ENCODE measurements at places on chromosomes 1 and 21. TPM values are rescaled to one million over a fixed set of nuclear protein-coding genes. Genes with fewer than 3 reads are reported as not detected.

Gene S100A4
- polyA plus RNA-seq = 274 TPM

Gene PTCH2
- polyA plus RNA-seq = 0.19 TPM

GRCh38 chr21:42061195-42061985, 9.7 kb upstream of the UMODL1 start:
- no peak overlapping the region for H3K4me3 ChIP-seq
- H3K27me3 ChIP-seq = no peaks in the 10 kb centered on the region
- no peaks in the 10 kb centered on the region for H3K36me3 ChIP-seq

DNA sequence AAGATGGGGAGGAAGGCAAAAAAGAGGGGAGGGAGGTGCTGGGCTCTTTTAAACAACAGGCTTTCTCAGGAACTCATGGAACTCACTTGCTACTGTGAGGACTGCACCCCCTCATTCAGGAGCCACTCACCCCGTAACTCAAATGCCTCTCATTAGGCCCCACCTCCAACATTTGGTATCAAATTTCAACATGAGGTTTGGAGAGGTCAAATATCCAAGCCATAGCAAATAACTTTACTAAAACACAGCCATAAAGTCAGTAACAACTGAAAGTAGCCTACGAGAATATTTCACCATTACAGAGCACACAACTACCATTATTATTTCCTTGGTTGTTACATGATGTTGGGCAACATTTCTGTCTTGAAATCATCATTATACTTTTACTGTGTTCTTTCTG, 13.1 kb upstream of the DMRTB1 start:
- no peak overlapping the region for H3K27ac ChIP-seq
- no peaks in the 10 kb centered on the region for H3K4me1 ChIP-seq

Gene ACKR1
- 6.8 TPM for polyA plus RNA-seq

DNA sequence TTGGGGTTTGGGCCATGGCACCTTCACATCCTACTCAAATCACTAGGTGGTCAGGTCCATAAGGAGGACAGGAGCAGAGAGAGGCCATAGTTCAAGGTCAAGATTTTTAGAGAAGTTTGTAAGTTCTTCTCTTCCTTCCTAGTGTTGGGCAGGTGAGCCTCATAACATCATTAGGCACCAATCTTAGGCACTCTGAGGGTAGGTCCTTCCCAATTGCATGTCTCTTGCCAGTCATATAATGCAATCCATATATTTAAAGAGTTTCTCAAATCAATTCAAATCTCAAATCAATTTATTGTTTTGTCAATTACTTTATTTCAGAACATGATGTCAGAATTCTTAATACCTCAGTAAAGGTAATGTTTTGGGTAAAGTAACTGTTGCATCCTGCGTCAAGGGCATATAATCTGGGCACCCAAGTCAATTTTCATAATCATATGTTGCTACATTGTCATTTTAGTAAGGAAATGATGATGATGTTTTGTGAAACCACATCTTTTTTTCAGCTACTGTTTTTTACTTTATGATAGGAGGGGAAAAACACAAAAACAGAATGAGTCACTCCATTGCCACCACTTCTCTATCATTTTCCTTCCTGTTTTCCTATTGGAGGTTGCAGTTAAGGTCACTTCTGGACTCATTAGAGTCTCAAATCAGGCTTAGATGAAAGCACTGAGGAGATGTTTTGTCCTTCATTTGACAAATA, 122.7 kb downstream of the UCHL5 start:
- peak; percentile 13 for DNase-seq
- peaks cover 11% of the 10 kb centered on the region for H3K4me1 ChIP-seq
- H3K27ac ChIP-seq = peak overlapping the region; percentile 11
- H3K36me3 ChIP-seq = no peaks in the 10 kb centered on the region

GRCh38 chr1:159214149-159214760, 9.6 kb downstream of the ACKR1 start:
- H3K4me1 ChIP-seq = no peaks in the 10 kb centered on the region
- H3K4me3 ChIP-seq = no peak overlapping the region
- H3K36me3 ChIP-seq = no peaks in the 10 kb centered on the region
- H3K27me3 ChIP-seq = no peaks in the 10 kb centered on the region
- no peak overlapping the region for H3K27ac ChIP-seq

Gene FAM177B
- polyA plus RNA-seq = 53.9 TPM

DNA sequence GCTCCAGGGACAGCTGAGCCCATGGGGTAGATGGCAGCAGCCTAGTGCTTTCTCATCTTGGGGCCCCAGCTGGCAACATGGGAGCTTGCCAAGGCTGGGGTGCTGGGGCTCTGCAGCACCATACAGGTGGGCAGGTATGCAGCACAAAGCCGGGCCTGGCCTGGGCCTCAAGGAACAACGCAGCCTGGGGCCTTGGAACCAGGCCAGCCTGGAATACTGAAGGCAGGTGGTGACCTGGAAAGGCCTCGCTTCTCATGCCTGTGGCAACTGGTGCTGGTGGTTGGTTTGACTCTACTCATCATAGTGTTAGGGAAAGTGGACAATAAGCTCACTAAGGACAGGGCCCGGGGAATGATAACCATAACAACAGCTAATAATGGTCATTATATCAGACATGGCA, 27.0 kb upstream of the SDHB start:
- no peak for DNase-seq
- H3K4me1 ChIP-seq = no peaks in the 10 kb centered on the region
- H3K27ac ChIP-seq = no peak overlapping the region
- no peak overlapping the region for H3K4me3 ChIP-seq
- H3K36me3 ChIP-seq = no peaks in the 10 kb centered on the region

DNA sequence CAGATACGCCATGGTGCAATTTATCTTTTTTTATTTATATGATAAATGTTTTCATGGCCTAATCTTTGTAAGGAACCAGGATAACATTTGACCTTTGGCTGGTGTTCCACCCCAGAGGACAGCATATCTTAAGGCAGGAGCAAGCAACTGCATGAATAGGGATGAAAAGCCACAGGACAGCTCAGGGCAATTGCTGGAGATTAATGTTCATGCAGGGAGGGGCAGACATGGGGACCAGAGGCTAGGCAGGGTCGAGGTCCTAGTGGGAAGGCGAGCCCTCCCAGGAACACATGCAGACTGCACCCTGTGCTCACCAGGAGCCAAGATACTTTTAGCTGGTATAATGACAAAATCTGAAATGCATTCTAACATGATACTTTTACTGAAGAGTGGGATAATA, 74.4 kb upstream of the HAO2 start:
- H3K4me3 ChIP-seq = no peak overlapping the region
- H3K36me3 ChIP-seq = no peaks in the 10 kb centered on the region
- no peak for DNase-seq
- H3K27ac ChIP-seq = no peak overlapping the region
- no peaks in the 10 kb centered on the region for H3K4me1 ChIP-seq
- no peaks in the 10 kb centered on the region for H3K27me3 ChIP-seq

Gene SPRR4
- not detected for polyA plus RNA-seq

- H3K4me1 ChIP-seq = peaks cover 25% of the 10 kb centered on the region
- no peak for DNase-seq
- no peak within 1 kb of the TSS for H3K27ac ChIP-seq
- peak within 1 kb of the TSS; percentile 40 for H3K4me3 ChIP-seq
These were observed at the start of gene NMNAT2 for GRCh38 chr1:183417772-183418491. TSS of gene NMNAT2 (minus strand) at chr1:183418380. CDS start at chr1:183418267, 113 bp downstream.

GRCh38 chr1:18999359-18999758, 42.9 kb upstream of the IFFO2 start:
- H3K4me3 ChIP-seq = no peak overlapping the region
- peak; percentile 71 for DNase-seq
- peaks cover 9% of the 10 kb centered on the region for H3K4me1 ChIP-seq
- peak overlapping the region; percentile 60 for H3K27ac ChIP-seq
- H3K36me3 ChIP-seq = no peaks in the 10 kb centered on the region

Gene SEC22B
- 11.4 TPM for polyA plus RNA-seq

Gene FAM72C
- 0.19 TPM for polyA plus RNA-seq

Gene LAMC1
- 11.7 TPM for polyA plus RNA-seq

- no peak overlapping the region for H3K27ac ChIP-seq
- peak; percentile 79 for DNase-seq
- H3K36me3 ChIP-seq = no peaks in the 10 kb centered on the region
- peaks cover 100% of the 10 kb centered on the region for H3K27me3 ChIP-seq
- peak overlapping the region; percentile 32 for H3K4me3 ChIP-seq
These were observed 3.9 kb downstream of the TBX15 start for GRCh38 chr1:118984086-118984721.

GRCh38 chr1:181335631-181336030, 147.7 kb upstream of the CACNA1E start:
- H3K27me3 ChIP-seq = no peaks in the 10 kb centered on the region
- DNase-seq = no peak
- no peak overlapping the region for H3K4me3 ChIP-seq
- no peaks in the 10 kb centered on the region for H3K4me1 ChIP-seq

- peaks cover 48% of the 10 kb centered on the region for H3K4me1 ChIP-seq
- H3K36me3 ChIP-seq = no peaks in the 10 kb centered on the region
- H3K4me3 ChIP-seq = peak within 1 kb of the TSS; percentile 46
- peaks cover 100% of the 10 kb centered on the region for H3K27me3 ChIP-seq
These were observed at the start of gene HES2 for GRCh38 chr1:6419804-6420453. TSS of gene HES2 (minus strand) at chr1:6419919. CDS start at chr1:6419820, 99 bp downstream.

Gene SLC9C2
- not detected for polyA plus RNA-seq
